Activated T-helper 1 cell treated with anti-CD3 and anti-CD28 coated beads, Interleukin-2, amount 50 U/mL, for 16 hours (primary cell): ENCODE measurements at places on chromosomes 3 and 15.

DNA sequence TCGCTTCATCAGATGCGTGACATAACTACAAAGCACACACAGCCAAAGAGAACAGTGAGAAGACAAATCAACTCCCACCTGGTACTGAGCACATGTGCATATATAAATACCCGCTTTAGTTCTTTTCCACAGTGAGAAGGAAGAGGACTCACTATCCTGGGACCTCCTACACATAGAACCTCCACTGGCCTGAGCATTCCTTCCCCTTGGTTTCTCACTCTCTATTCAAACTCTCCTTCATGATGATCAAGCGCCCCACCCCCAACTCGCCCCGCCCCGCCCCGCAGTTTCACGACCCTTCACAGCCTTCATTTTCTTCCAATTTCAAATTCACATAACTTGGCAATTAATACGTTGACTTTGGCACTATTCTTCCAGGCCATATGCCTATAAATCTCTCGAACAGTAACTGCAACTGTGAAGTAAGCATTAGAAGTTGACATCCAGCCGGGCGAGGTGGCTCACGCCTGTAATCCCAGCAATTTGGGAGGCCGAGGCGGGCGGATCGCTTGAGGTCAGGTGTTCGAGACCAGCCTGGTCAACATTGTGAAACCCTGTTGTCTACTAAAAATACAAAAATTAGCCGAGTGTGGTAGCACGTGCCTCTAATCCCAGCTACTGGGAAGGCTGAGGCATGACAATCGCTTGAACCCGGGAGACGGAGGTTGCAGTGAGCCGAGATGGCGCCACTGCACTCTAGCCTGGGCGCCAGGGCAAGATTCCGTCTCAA is 1.1 kb downstream of the RPS17 start:
- DNase-seq, result no peak

DNA sequence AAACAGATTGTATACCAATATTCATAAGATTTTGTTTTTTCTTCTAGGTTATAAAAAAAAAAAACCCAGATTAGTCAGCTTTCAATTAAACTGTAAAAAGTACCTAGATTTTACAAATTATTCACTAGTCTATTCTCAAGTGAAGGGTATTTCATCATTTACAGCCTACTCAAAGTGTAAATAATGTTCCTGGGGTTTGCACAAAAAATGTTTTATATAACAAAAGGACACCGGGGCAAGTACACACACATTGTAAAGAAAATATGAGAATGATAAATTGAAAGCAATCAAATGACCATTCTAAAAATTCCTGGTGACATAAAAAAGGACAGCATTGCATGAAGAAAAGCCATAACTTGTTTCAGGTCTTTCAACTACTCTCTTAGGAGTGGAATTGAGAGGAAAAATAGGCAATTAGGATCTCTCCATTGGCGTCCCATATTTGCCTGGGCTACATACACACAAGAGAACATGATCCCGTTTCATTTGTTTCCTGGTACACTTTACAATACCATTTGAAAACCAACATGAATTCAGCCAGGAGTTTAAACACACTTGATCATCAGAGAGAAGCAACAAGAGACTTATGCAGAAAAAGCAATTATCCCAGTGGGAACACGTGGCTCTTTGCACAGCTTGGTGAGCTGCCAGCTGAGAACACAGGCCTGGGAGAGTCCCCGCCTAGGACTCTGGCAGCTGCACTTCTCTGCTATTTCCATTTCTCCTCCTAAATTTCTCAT is 1039.2 kb downstream of the ROBO1 start:
- no peak for DNase-seq

- DNase-seq, result no peak
Measured at GRCh38 chr3:130354430-130354829, 9.0 kb downstream of the COL6A5 start.

DNA sequence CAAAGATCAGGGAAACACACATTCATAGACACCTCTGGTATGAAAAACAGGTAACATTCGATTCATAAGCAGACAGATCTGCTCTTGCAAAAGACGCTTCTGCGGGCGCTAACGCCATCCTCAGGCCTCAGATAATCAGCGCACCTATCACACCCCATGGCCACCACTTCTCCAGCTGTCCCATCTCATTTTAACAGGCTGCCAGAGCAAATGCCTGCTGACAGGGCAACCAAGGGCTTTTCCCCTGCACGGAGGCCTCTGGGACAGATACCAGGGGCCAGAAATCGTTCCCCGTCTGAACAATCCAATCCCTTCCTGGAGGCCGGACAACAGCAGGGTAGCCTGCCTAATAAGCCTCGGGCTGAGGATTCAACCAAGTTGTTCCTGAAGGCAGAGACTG is 15.2 kb downstream of the ABCC5 start:
- DNase-seq, result no peak

DNA sequence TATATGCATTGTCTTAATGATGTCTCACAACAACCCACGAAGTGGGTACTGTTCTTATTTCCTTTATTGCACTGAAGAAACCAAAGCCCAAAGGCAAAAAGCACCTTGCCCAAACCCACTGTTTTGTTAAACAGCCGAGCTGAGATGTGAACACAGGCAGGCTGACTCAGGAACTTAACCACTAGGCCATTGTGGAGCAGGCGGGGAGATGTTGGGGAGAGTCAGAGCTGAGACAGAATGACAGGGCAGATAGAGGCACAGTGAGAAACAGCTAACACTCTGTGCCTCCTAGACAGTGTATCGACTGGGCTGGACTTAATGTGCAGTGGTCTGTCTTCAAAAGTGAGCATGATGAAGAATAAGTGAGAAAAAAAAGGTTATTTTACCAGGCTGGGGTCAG is 56.5 kb downstream of the RPLP1 start:
- no peak for DNase-seq
